B cell (primary cell): ENCODE measurements at places on chromosomes 1 and 21.
A peak's percentile ranks its signal among the peaks of the same experiment; 100 is the strongest.

GRCh38 chr21:36707763-36708285 lies 8.9 kb downstream of the SIM2 start:
- no peak for DNase-seq

DNA sequence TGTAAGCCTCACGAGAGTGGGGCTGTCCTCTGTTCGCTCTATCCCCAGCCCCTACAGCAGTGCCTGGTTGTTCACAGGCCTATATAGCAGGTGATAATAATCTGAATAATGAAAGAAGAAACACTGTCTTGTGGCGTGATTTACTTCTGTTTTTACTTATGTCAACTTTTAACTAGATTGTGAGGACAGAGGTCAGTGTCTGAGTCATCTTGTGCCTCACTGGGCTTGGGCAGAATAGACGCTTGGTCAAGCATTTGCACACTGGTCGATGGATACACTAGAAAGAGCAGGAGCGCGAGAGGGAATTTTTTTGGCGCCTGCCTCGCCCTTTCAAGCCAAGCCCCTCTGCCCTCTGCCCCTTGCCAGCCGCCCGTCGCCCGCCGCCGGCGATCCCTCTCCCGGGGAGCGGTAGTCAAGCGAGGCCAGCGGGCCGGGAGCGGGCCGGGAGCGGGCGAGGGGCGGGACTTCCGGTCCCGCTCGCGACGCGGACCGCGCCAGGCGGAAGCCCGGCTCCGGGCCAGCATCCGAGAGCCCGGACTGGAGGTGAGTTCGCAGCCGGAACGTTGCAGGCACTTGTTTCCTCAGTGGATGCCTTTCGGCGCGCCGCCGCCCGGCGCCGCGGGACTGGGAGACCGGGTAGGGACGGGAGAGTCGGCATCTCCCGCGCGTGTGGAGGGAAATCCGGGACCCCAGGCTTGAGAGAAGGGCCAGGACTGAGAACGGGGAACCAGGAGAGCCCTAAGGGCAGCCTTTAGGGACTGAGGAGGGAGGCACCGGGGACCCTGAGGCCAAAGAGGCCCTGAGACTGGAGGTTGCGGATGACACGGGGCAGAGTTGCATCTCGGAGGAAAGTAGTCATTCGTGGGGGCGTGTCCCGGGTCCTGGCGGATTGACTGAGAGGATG lies at the start of gene DISP1:
Gene DISP1 (plus strand): TSS at position 504 of the 904 bp plus-strand sequence. CDS start 127,785 bp downstream, outside the sequence.
- peak; percentile 80 for DNase-seq

- DNase-seq: no peak
Observed at GRCh38 chr1:12505231-12505630, 112.8 kb downstream of the DHRS3 start.

DNA sequence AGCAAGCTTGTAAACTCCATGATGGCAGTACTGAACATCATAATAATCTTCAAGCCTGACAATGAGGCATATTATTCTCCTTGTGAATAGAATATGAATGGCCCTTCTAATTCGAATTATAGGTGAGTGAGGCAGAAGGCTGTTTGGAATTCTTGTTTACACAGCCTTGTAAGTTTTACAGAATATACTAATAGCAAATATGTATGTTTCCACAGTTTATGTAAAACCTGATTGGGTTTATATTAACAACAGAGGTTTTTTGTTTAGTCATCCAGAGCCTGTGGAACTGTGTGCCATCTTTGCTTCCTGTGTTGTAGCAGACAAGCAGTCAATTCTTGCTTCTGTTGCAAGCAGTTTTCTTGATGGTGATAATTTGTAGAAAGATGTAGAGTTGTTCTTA lies 8.0 kb downstream of the OSBPL9 start:
- DNase-seq: no peak

GRCh38 chr1:3911981-3912808 lies 12.1 kb upstream of the C1orf174 start:
- DNase-seq: no peak

DNA sequence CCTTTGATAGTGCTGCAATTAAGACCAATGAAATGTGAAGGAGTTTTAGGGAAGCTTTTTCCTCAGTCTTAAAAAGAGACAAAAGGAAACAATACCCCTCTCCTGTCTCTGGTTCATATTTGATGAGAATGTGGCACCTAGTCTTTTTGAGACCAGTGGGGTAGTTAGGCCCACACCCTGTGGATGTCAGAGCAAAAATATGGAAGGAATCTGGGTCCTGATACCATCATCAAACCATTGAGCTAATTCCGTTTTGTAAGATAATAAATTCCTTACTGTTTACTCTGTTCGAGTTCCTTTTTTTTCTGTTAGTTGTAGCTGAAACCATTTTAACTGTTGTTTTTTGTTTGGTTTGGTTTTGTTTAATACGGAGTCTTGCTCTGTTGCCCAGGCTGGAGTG lies 33.3 kb downstream of the PTPRC start:
- no peak for DNase-seq

GRCh38 chr1:173682184-173682583 lies 12.5 kb upstream of the ANKRD45 start:
- no peak for DNase-seq

DNA sequence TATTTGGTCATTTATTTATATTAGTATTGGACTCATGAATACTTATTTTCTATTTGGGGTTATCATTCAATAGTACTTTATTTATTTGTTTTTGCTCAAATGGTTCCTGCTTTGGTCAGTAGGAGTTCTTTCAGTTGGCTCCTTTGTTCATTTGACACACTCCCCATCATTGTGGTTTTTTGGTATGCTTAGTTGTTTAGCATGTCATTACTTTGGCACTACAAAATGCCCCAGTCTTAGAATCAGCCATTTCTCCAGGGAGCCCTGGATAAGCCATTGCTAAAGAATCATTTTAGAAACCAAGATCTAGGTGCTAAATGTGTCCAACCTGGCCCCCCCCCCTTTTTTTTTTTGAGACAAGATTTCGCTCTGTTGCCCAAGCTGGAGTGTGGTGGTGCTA lies 61.7 kb upstream of the MRPS6 start:
- no peak for DNase-seq

GRCh38 chr1:116218922-116219321 lies 107.7 kb downstream of the MAB21L3 start:
- no peak for DNase-seq

DNA sequence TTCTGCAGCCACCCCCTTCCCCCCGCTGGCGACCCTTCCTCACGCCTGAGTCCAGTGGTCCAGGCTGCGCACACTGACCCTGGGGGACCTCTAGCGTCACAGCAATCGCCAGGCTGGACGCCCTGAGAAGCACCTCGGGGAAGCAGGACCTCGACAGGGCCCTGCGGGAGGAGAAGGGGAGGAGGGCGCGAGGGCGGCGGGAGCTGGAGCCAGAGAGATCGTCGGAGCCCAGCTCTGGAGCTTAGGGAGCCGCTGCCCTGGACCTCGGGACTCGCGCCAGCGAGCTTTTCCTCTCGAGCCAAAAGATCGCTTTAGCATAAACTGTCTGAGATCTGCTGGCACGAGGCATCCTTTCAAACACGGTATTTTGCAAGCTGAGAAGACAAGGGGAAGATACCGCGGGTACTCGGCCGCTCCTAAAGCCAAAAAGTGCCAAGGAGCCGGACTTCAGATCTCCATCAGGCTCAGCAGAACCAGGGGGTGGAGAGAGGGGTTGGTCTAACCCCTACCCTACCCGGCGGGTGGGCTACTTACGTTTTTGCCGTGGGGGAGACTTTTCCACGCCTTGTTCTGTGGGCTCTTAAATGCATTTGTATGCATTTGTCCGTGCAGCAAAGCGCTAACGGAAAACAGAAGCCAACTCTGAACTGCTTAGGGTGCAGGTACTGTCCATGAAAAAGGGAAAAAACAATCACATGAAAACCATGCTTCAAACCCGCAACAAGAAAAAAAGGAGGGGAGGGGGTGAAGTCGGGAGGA lies 586 bp downstream of the COL24A1 start:
- no peak for DNase-seq

DNA sequence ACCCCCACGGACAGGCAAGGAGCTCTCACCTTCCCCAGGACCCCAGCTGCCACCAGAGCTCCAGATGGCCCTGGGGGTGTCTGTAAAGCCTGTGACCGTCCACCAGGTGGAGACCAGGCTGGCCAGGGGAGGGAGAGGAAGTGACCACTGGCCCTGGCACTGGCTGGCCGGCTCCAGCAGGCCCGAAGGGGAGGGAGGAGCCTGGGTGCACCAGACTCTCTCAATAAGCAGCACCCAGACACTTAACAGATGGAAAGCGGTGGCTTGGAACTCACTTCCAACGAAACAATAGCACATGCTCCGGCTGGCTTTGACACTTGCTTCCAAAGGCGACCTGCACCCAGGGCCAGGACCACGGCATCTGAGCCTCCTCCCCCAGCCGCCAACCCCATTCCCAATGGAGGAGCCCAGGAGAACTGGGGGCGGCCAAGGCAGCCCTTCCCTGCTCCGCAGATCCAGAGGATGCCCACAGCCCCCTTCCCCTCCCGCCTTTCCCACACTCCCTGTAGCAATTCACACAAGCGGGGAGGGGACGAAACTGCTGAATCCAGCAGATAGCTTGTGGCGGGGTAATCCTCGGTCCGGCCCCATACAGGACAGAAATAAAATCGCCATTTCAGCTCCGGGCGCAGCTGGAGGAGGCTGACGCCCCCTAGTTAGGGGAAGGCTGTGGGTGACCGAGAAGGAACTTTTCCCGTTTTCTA lies 742 bp upstream of the PDE9A start:
- no peak for DNase-seq

- DNase-seq: no peak
Observed at GRCh38 chr1:43868741-43869067, 64.9 kb upstream of the ARTN start.

GRCh38 chr1:1876335-1876930 lies 14.5 kb downstream of the GNB1 start:
- DNase-seq: no peak

GRCh38 chr1:77664939-77665516 lies 17.4 kb downstream of the ZZZ3 start:
- no peak for DNase-seq

GRCh38 chr1:20999525-21000244 lies 177.0 kb downstream of the EIF4G3 start:
- no peak for DNase-seq

DNA sequence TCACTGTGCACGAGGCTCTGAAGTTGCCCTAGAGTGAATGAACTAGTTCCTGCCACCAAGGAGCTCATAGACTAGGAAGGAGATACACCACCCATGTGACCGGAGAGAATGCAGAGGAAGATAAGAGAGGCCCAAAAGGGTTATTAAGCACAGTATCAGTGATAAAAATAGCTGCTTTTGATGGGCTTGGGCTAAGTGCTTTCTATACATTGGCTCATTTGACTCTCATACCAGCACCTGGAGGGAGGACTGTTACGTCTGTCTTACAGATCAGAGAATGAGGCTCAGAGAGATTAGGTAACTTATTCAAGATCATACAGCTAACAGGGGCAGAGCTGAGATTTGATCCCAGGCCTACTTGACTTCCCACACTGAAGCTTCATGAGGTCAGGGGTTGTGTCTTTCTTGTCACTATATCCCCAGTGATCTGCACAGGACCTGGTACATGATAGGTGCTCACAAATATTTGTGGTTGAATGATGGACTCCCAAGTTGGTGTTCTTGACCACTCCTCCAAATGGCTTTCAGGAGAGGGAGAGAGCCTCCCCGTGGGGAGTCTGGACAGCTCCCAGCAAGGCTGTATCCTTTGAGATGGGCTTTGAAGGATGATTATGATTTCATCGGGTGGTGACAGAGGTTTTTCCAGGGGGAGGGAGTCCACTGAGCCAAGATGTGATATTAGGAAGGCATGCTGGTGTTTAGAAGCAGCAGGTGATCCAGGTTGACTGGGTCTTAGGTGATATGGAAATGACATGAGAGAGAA lies 14.4 kb downstream of the PPFIA4 start:
- DNase-seq: no peak

- no peak for DNase-seq
Observed at GRCh38 chr1:10242135-10242534, 31.8 kb downstream of the KIF1B start.

- no peak for DNase-seq
Observed at GRCh38 chr21:31928656-31929055, 55.8 kb downstream of the HUNK start.

GRCh38 chr1:23548704-23549143 lies 10.6 kb downstream of the ID3 start:
- peak; percentile 77 for DNase-seq

DNA sequence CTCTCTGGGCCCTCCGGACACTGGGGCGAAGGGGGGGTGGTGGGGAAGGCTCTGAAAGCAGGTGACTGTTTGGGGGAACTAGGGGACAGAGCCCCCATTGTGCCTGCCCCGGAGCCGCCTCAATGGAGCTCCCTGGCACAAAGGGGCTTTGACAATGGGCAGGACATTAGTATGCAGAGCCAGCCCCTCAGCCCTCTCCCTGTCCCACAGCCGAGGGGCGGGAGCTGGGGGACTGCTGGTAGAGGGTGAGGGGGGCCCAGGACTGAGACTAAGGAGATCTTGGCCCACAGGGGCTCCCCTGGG lies 7.8 kb downstream of the KCNJ10 start:
- no peak for DNase-seq

GRCh38 chr1:20380616-20381035 lies 90.0 kb downstream of the VWA5B1 start:
- no peak for DNase-seq

DNA sequence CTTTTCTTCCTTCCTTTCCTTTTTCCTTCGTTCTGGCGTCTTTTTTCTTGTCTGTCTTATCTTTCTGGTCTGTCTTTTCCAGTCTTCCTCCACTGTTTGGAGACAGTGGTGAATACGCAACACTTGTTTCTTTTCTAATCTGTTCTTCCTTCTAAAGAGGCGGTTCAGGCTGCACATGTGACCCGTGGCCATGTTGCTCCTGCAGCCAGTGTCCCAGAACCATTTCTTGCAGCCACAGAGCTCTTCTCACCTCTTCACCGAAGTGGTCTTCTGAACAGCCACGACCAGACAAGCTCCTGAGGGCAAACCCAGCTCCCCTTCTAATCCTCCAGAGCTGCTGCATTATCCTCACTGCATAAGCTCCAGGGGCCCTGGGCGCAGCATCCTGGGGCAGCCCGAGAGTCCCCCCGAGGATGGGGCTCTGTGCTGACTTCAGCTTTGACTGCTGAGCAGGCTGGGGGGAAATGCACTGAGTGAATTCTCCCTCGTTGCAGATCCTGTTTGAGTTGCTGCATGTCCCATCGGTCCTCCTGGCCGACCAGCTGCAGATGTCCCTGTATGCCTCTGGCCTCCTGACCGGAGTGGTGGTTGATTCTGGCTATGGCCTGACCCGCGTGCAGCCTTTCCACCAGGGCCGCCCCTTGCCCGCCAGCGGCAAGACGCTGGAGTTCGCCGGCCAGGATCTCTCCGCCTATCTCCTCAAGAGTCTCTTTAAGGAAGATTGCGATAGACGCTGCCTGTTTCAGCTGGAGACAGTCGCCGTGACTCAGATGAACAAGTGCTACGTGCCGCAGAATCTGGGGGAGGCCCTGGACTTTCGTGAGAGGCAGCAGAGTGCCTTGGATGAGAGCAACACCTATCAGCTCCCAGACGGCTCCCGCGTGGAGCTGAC lies 70.4 kb downstream of the ACTL8 start:
- no peak for DNase-seq

- DNase-seq: no peak
Observed at GRCh38 chr1:36572142-36572715, 89.5 kb upstream of the CSF3R start.

GRCh38 chr1:161439280-161440232 lies 65.7 kb upstream of the FCGR2A start:
- peak; percentile 68 for DNase-seq

- DNase-seq: no peak
Observed at GRCh38 chr21:35328856-35329455, 279.9 kb upstream of the RUNX1 start.

GRCh38 chr1:202161151-202162046 lies 997 bp upstream of the PTPN7 start:
- DNase-seq: peak; percentile 40
